Fibroblast of villous mesenchyme (primary cell): ENCODE measurements at places on chromosomes 5 and 9. TPM values are rescaled to one million over a fixed set of nuclear protein-coding genes. Genes with fewer than 3 reads are reported as not detected.

The PLAC8L1 gene
- total RNA-seq = not detected in 2 replicates

The JAKMIP2 gene
- total RNA-seq = 3.2 and 3.5 TPM in 2 replicates

The C1QTNF3 gene
- total RNA-seq = 0.86 and 1.9 TPM in 2 replicates

The DMRT3 gene
- not detected in 2 replicates for total RNA-seq

The ZNF883 gene
- 0.64 and 2.2 TPM in 2 replicates for total RNA-seq

The LCNL1 gene
- total RNA-seq = 3.2 and 3.5 TPM in 2 replicates

The TAF1L gene
- under 0.01 TPM in 1 of 2 replicates, not detected in the other for total RNA-seq

The TRIP13 gene
- 16.8 and 29.8 TPM in 2 replicates for total RNA-seq

The TSPAN17 gene
- total RNA-seq = 34.5 and 38.0 TPM in 2 replicates

The ADAMTS16 gene
- total RNA-seq = under 0.01 and 2.6 TPM in 2 replicates

The SGCD gene
- 13.8 and 15.1 TPM in 2 replicates for total RNA-seq

The TMED7 gene
- 134 and 234 TPM in 2 replicates for total RNA-seq

The CSF1R gene
- total RNA-seq = under 0.01 TPM in 2 replicates

The ARHGEF28 gene
- total RNA-seq = 34.1 and 40.2 TPM in 2 replicates

The OTULINL gene
- 19.6 and 23.7 TPM in 2 replicates for total RNA-seq

The PCDHGA4 gene
- 4.5 and 7.3 TPM in 2 replicates for total RNA-seq
